ENCODE measurements at places on chromosomes 12 and 14. TPM values are rescaled to one million over a fixed set of nuclear protein-coding genes. Genes with fewer than 3 reads are reported as not detected.

- H3K4me3 ChIP-seq, result no peak overlapping the region
- no peaks in the 10 kb centered on the region for H3K36me3 ChIP-seq
- peaks cover 2% of the 10 kb centered on the region for H3K27me3 ChIP-seq
- DNase-seq, result no peak
Measured at GRCh38 chr14:21699551-21699950, 25.9 kb upstream of the OR4E1 start.

The PTGES3 gene
- total RNA-seq, result 394 TPM

The EIF2B1 gene
- 46.5 TPM for total RNA-seq

DNA sequence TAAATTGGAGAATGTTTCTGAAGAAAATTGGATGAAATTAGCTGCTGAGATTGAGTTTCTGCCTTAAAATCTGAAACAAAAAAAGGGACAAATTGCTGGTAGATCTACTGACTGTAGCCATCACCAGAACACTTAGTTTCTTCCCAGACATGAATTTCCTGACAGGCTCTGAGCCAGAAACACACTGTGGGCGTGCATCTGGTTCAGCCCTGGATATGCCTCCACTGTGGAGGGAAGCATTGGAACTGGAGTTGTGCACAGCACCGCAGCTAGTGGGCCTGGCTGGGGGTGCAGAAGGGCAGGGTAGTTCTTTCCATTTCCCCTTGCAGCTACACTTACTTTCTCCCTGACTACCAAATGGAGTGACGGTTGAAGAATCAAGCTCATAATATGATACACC is 31.2 kb downstream of the CREBL2 start:
- peaks cover 56% of the 10 kb centered on the region for H3K36me3 ChIP-seq
- DNase-seq, result no peak
- no peak overlapping the region for H3K4me3 ChIP-seq
- peaks cover 7% of the 10 kb centered on the region for H3K4me1 ChIP-seq
- H3K27me3 ChIP-seq, result no peaks in the 10 kb centered on the region
- peak overlapping the region; percentile 55 for H3K27ac ChIP-seq

DNA sequence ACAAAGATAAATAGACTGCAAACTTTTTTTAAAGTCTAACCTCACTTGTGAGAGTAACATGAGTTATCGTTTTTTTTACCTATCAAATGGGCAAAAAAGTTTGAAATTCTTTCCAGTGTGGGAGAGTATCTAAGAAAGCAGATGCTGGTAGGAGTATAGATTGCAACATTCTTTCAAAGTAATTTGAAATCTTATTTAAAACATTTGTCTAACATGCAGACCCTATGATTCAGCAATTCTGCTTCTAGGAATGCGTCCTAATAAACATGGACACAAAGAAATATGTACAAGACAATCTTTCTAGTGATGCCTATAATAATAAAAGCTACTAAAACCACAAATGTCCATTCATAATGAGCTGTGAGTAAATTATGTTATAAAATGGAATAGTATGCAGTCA is 110.4 kb upstream of the TMCC3 start:
- H3K4me3 ChIP-seq, result no peak overlapping the region
- H3K4me1 ChIP-seq, result no peaks in the 10 kb centered on the region
- H3K27ac ChIP-seq, result no peak overlapping the region
- H3K27me3 ChIP-seq, result no peaks in the 10 kb centered on the region
- H3K36me3 ChIP-seq, result no peaks in the 10 kb centered on the region
- DNase-seq, result no peak

GRCh38 chr12:55060470-55060869 is 40.7 kb downstream of the NEUROD4 start:
- H3K27ac ChIP-seq, result no peak overlapping the region
- H3K4me3 ChIP-seq, result no peak overlapping the region
- H3K4me1 ChIP-seq, result peaks cover 23% of the 10 kb centered on the region
- H3K27me3 ChIP-seq, result no peaks in the 10 kb centered on the region

DNA sequence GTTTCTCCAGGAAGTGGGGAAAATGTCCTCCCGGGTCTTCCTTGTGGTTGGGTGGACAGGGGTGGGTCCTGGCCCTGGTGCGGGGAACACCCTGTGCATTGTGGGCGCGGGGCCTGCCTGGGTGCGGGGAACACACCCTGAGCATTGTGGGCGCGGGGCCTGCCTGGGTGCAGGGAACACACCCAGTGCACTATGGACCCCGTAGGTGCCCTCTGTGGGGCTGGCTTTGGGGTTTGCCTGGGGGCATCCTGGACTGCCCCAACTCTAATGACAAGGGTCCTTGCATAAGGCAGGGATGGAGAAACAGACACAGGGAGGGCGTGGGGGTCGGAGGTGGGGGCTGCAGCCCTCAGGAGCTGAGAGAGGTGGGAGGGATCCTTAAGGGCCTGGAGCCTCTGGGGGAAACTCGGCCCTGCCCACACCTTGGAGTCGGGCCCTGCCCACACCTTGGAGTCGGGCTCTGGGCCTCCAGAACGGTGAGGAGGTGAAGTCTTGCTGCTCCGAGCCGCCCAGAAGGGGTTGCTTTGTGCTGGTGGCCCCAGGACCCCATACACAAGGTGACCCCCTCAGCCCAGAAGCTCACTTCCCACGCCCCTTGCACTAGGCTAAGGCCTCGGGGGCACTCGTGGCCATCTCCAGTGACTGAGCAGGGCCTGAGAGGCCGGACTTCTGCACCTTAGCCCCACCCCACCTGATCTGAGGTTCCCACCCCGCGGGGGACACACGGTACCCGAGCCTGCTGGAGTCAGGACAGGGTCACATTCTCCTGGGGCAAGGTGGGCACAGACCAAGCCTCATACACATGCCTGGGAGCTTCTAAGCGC is 69.3 kb downstream of the GALNT9 start:
- no peak for DNase-seq
- H3K4me3 ChIP-seq, result no peak overlapping the region
- H3K4me1 ChIP-seq, result peaks cover 11% of the 10 kb centered on the region

DNA sequence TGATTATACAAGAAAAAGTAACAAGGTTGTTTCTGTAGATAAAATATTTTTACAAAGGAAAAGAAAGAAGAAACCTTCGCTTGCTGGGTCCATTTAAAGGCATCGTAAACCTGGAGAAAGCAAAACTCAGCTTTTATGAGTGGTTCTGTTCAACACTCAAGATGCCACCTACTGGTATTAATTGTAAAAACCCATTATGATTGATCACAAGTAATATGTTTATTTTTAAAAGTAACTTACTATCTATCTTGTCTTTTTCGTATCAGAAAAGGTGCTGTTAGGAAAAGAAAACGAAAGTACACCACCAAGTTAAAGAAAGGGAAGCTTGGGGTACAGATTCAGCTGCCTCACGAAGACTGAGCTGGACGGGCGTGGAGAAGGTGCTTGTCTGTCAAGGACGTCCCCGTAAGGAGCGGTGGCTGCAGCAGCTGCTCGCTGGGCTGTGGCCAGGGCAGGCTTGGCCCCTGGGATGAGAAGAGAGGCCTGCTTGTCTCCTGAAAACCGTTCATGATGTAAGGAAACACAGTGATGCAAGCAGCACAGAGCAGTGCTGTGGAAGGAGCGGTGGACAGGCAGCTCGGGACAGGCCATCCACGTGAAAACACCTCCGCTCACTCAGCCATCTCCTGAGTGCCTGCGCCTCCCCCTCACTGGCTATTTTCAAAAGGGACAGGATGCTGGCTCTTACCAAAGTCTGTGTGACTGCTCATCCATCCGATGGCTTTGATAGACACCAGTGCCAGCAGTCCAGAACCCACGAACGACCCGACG is 25.0 kb downstream of the SLC15A4 start:
- H3K36me3 ChIP-seq, result peaks cover 91% of the 10 kb centered on the region
- no peak for DNase-seq
- peaks cover 13% of the 10 kb centered on the region for H3K27me3 ChIP-seq
- H3K4me1 ChIP-seq, result peaks cover 3% of the 10 kb centered on the region
- no peak overlapping the region for H3K27ac ChIP-seq

The ALKBH2 gene
- total RNA-seq, result 20.7 TPM

- H3K4me1 ChIP-seq, result peaks cover 14% of the 10 kb centered on the region
- no peak overlapping the region for H3K27ac ChIP-seq
- DNase-seq, result no peak
- H3K4me3 ChIP-seq, result no peak overlapping the region
- peaks cover 4% of the 10 kb centered on the region for H3K36me3 ChIP-seq
Measured at GRCh38 chr14:97077253-97077653, 280.1 kb downstream of the VRK1 start.

GRCh38 chr14:104869669-104870367 is 4.8 kb downstream of the CEP170B start:
- H3K4me3 ChIP-seq, result no peak overlapping the region
- no peaks in the 10 kb centered on the region for H3K36me3 ChIP-seq
- peaks cover 20% of the 10 kb centered on the region for H3K4me1 ChIP-seq
- DNase-seq, result no peak
- no peak overlapping the region for H3K27ac ChIP-seq
- H3K27me3 ChIP-seq, result no peaks in the 10 kb centered on the region

DNA sequence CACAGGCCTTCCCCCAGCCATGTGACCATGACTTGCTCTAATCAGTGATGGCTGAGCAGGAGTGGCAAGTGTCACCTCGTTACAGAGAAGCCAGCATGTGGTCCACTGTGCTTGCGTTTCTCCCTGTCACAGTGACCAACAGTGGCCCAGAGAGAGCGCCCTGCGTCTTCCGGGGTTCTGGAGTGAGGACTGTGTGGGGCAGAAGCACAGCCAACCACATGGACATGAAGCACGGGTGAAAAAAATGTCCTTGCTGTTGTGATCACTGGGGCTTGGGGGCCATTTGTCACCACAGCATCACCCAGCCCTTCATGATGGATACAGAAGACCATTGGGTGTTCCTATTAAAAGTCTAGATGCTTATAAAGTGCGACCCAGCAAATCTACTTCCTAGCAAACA is 174.6 kb upstream of the C14orf180 start:
- peaks cover 13% of the 10 kb centered on the region for H3K36me3 ChIP-seq
- H3K27me3 ChIP-seq, result no peaks in the 10 kb centered on the region
- no peak for DNase-seq
- H3K27ac ChIP-seq, result no peak overlapping the region
- peaks cover 25% of the 10 kb centered on the region for H3K4me1 ChIP-seq
